ENCODE measurements at places on chromosomes 13 and 19.

GRCh38 chr19:3285647-3286176 lies 61.3 kb downstream of the CELF5 start:
- DNase-seq, result no peak

GRCh38 chr19:7833225-7834099 lies 3.4 kb downstream of the EVI5L start:
- peak; percentile 33 for DNase-seq

- DNase-seq, result no peak
Observed at GRCh38 chr13:22316494-22317025, 645.7 kb downstream of the FGF9 start.

GRCh38 chr19:10927730-10928562 lies 493 bp downstream of the YIPF2 start:
- no peak for DNase-seq

- no peak for DNase-seq
Observed at GRCh38 chr13:88483202-88483601, 812.0 kb downstream of the SLITRK5 start.

DNA sequence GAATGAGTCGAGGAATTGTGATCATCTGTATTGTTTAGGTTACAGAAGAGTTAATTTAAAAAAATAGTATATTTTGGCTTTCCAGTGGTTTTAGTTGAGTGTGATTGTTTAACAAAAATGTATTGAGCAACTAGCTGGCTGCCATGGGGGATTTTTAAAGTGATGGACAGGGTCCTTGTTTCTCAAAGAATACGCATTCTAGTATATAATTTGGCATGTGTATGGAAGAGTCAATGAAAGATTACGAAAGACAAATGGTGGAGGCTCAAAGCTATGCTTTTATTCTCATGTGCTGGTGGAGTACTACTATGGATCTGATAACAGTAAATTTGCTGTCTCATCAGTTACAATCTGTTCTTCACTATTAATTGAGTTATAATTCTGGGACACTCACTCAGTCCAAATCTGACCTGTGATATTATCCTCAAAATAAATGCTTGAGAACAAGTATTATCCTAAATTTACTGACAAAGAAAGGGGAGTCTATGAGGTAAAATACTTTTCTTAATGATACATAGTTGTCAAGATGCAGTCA lies 240.0 kb downstream of the GPC6 start:
- DNase-seq, result no peak

DNA sequence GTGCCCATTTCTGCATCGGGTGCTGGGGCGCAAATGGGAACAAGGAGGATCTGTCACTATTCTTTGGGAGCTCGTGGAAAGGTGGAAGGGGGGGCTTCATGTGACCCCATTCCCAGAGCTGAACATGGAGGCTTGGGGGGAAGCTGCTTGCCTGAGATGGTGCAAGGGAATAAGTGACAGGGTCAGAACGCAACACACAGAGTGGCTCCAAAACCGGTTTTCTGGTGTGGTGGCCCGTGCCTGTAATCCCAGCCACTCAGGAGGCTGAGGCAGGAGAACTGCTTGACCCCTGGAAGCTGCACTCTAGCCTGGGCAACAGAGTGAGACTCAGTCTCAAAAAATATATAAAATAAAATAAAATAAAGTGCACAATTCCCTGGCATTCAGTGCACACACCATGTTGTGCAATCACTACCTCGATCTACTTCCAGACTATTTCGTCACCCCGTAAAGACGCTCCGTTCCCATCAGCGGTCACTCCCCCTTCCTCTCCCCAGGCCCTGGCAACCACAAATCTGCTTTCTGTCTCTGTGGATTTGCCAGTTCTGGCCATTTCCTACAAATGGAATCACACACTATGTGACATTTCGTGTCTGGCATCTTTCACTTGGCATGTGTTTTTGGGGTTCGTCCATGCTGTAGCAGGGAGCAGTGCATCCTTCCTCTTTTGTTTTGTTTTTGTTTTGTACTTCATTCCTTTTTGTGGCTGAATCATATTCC lies 18.2 kb upstream of the COMP start:
- DNase-seq, result no peak

Data from fibroblast of skin of back (primary cell).